GM12878 (cell line): ENCODE measurements at places on chromosomes 1 and 21. TPM values are rescaled to one million over a fixed set of nuclear protein-coding genes. Genes with fewer than 3 reads are reported as not detected.

DNA sequence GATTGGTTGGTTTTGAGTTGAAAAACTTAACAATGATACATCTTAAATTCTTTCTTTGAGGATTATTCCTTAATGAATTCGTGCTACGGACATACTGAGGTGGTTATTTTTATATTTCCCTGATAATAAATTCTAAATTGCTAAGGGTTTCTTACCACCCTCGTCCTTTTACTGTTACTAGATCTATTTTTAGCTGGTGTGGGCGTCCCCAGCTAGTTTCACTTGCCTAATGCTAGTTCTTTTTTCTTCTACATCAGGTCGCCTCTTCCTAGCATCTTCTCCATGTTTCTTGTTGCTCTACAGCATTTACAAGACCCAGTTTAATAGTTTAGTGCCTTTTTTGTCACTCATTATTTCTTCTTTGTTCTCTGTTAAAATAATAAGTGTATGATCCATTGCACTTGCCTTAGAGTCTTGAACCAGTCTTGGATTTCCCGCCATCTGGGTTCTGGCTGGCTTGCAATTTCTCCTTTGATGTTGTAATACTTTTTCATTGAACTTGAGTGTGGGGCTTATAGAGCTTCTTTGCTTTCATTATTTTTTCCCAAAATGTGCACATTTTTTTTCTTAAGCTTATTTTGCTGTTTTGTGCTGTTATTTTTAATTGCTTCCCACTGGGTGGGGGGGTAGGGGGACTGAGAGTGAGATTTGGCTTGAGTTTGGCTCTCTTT lies 677 bp upstream of the HSD11B1 start:
- no peaks in the 10 kb centered on the region for H3K27me3 ChIP-seq
- H3K36me3 ChIP-seq: no peaks in the 10 kb centered on the region
- peaks cover 3% of the 10 kb centered on the region; the same call in 1 of the 2 replicates for H3K4me1 ChIP-seq
- DNase-seq: no peak
- no peak overlapping the region for H3K4me3 ChIP-seq
- no peak overlapping the region for H3K27ac ChIP-seq

DNA sequence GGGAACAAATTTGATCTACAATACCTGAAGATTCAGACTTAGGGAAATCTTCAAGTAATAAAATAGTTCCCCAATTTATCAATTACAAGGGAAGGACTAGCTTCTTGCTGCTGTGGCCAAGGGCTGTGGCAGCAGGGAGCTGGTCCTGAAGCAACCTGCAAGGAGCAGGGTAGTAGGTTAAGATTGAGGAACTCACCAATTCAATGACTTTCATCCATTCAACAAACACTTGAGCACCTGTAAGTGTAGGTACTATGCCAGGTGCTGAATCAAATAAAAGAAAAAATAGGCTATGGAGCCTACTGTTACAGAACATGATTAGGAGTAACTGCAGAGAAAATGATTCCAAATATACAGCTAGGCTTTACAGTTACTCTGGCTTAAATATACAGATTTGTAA lies 64.2 kb upstream of the RBM34 start:
- DNase-seq: no peak
- no peak overlapping the region for H3K4me3 ChIP-seq
- no peak overlapping the region for H3K27ac ChIP-seq
- peaks cover 32% of the 10 kb centered on the region for H3K36me3 ChIP-seq
- no peaks in the 10 kb centered on the region for H3K27me3 ChIP-seq
- no peaks in the 10 kb centered on the region for H3K4me1 ChIP-seq

Gene BRDT
- not detected in 2 replicates for total RNA-seq

DNA sequence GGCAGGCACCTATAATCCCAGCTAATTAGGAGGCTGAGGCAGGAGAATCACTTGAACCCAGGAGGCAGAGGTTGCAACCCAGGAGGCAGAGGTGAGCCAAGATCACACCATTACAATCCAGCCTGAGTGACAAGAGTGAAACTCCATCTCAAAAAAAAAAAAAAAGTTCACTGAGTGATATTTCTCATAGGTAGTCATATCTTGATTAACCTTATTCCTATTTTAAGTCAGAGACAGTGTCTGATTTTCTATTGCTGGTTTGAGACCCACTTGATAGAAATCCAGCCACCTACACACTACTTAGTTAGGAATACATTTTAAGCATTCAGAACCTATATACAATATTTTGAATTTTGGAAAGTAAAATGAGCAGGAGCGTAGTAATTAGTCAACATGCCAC lies 357.4 kb upstream of the ADGRL2 start:
- H3K4me1 ChIP-seq: peaks cover 13% of the 10 kb centered on the region
- H3K27ac ChIP-seq: no peak overlapping the region
- DNase-seq: no peak
- no peak overlapping the region for H3K4me3 ChIP-seq

GRCh38 chr1:25821112-25821476 lies 1.3 kb downstream of the MTFR1L start:
- peak overlapping the region; percentile 83 for H3K4me3 ChIP-seq
- peaks cover 15% of the 10 kb centered on the region for H3K4me1 ChIP-seq
- no peaks in the 10 kb centered on the region; the same call in 1 of the 2 replicates for H3K36me3 ChIP-seq
- no peak for DNase-seq
- H3K27me3 ChIP-seq: no peaks in the 10 kb centered on the region
- peak overlapping the region; percentile 73 for H3K27ac ChIP-seq

Gene NPR1
- total RNA-seq: 0.56 and 0.72 TPM in 2 replicates

DNA sequence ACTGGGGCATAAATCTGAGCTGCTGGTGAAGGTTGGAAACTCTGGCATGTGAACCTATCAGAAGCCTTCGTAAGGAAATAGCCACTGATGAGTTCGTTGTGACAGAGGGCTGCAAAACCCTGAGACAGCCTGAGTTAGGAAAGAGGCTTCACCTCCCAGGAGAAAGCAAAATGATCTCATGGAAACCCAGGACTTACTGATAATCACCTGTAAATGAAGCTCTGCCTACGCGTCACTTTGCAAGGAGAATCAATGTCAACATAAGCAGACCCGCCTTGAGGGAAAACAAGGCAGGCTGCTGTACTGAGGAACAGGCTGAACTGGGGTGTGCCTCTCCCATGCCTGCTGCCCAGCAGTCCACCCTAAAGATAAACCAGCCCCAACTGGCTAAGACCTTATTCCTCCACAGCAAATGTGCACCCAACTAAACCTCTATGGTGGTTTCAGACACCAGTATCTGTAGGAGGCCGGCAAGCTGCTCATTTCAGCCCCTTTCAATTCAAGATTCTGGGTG lies 46.8 kb upstream of the SLC44A3 start:
- no peaks in the 10 kb centered on the region for H3K36me3 ChIP-seq
- H3K27me3 ChIP-seq: no peaks in the 10 kb centered on the region
- no peak for DNase-seq

GRCh38 chr1:165666152-165666825 lies 32.1 kb downstream of the ALDH9A1 start:
- H3K4me1 ChIP-seq: no peaks in the 10 kb centered on the region
- H3K4me3 ChIP-seq: no peak overlapping the region
- H3K36me3 ChIP-seq: peaks cover 51% of the 10 kb centered on the region

DNA sequence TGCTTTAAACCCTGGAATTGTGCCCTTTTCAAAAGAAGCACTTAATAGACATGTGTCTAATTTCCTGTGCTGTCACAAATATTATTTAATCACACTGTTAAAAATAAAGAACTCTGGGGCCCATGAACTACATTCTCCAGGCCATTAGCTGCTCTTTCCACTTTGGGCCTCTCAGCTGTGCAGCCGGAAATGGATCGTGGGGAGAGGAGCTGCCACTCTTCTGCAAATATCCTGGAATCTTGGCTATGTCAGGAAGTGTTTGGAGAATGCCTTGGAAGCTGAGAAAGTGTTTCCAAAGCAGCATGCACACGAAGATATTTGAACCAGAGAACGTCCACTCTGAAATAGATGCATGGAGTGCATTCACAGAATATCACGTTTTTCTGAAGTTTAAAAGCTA lies 27.5 kb upstream of the VPS26C start:
- H3K36me3 ChIP-seq: no peaks in the 10 kb centered on the region
- H3K27me3 ChIP-seq: no peaks in the 10 kb centered on the region
- no peak overlapping the region for H3K27ac ChIP-seq
- no peaks in the 10 kb centered on the region; the same call in 1 of the 2 replicates for H3K4me1 ChIP-seq

Gene HUNK
- total RNA-seq: 0.03 TPM in 1 of 2 replicates, not detected in the other

- DNase-seq: no peak
- H3K27me3 ChIP-seq: no peaks in the 10 kb centered on the region
- H3K36me3 ChIP-seq: no peaks in the 10 kb centered on the region
- no peak overlapping the region for H3K27ac ChIP-seq
- no peaks in the 10 kb centered on the region for H3K4me1 ChIP-seq
- H3K4me3 ChIP-seq: no peak overlapping the region
Measured at GRCh38 chr1:2949966-2950925, 71.0 kb upstream of the ACTRT2 start.

Gene THEM5
- not detected in 2 replicates for total RNA-seq

GRCh38 chr1:56472860-56473259 lies 106.5 kb downstream of the PLPP3 start:
- no peaks in the 10 kb centered on the region for H3K27me3 ChIP-seq
- no peak overlapping the region; the same call in 1 of the 2 replicates for H3K4me3 ChIP-seq
- peak; percentile 54 for DNase-seq
- H3K27ac ChIP-seq: no peak overlapping the region
- no peaks in the 10 kb centered on the region for H3K36me3 ChIP-seq
- peaks cover 8% of the 10 kb centered on the region; the same call in 1 of the 2 replicates for H3K4me1 ChIP-seq

GRCh38 chr21:18253799-18254198 lies 9.2 kb downstream of the CHODL start:
- H3K4me3 ChIP-seq: no peak overlapping the region
- no peak for DNase-seq
- no peaks in the 10 kb centered on the region for H3K27me3 ChIP-seq
- H3K27ac ChIP-seq: no peak overlapping the region

- H3K36me3 ChIP-seq: no peaks in the 10 kb centered on the region
- H3K4me1 ChIP-seq: peaks cover 17% of the 10 kb centered on the region
- no peak for DNase-seq
- H3K4me3 ChIP-seq: no peak overlapping the region
- no peak overlapping the region; the same call in 1 of the 2 replicates for H3K27ac ChIP-seq
- no peaks in the 10 kb centered on the region for H3K27me3 ChIP-seq
Measured at GRCh38 chr1:226133504-226134123, 52.9 kb downstream of the ACBD3 start.

Gene F3
- 0.33 and 0.48 TPM in 2 replicates for total RNA-seq

GRCh38 chr1:3453891-3454810 lies at the start of gene ARHGEF16:
ARHGEF16 (plus strand) TSS chr1:3454665; CDS start chr1:3463085, 8,420 bp downstream.
- H3K4me3 ChIP-seq: no peak within 1 kb of the TSS
- H3K36me3 ChIP-seq: no peaks in the 10 kb centered on the region
- H3K27ac ChIP-seq: no peak within 1 kb of the TSS
- no peaks in the 10 kb centered on the region for H3K27me3 ChIP-seq

DNA sequence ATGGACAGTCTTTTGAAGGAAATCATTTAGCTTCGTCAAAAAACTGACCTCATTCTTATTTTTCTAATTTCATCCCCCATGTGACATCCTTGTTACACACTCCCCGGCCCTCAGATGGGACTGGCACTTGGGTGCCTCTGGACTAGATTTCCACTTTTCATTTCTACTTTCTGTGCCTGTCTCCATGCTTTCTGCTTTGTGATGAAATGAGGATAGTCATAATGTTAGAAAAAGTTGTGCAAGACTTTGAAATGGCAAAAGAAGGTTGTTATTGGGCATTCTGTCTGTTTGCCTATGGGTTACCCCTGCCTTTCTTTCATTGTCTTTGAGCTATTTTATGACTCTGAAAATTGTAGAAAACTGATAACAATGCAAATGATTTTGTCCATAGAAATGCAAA lies 54.9 kb downstream of the MDM4 start:
- no peak overlapping the region for H3K4me3 ChIP-seq
- H3K27ac ChIP-seq: no peak overlapping the region
- no peaks in the 10 kb centered on the region for H3K27me3 ChIP-seq
- no peaks in the 10 kb centered on the region for H3K4me1 ChIP-seq
- no peak for DNase-seq
- peaks cover 11% of the 10 kb centered on the region; the same call in 1 of the 2 replicates for H3K36me3 ChIP-seq

Gene CFHR5
- not detected in 2 replicates for total RNA-seq

GRCh38 chr1:43319288-43319687 lies 18.3 kb upstream of the MPL start:
- no peaks in the 10 kb centered on the region for H3K27me3 ChIP-seq
- H3K4me1 ChIP-seq: no peaks in the 10 kb centered on the region
- H3K27ac ChIP-seq: no peak overlapping the region
- DNase-seq: no peak

DNA sequence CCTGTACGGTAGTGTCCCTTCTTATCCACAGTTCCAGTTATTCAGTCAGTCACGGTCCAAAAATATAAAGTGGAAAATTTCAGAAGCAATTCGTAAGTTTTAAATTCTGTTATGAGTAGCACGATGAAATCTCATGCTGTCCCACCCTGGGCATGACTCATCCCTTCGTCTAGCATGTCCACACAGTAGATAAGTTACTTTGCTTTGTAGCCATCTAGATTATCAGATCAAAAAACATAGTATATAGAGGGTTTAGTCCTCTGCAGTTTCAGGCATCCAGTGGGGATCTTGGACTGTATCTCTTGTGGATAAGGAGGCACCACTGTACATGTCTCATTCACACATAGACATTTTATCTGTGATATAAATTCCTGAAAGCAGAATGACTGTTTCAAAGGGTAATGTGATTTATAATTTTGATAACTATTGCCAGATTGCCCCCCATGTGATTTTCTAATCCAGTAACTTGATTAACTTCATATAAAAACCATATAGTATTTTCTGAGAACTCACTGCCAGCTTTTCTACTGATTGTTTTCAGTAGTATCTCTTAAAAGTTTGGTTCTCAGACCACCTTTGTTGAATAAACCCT lies 143.3 kb downstream of the DYRK1A start:
- H3K27me3 ChIP-seq: no peaks in the 10 kb centered on the region
- H3K4me1 ChIP-seq: peaks cover 8% of the 10 kb centered on the region
- H3K4me3 ChIP-seq: no peak overlapping the region
- no peak for DNase-seq
- no peak overlapping the region for H3K27ac ChIP-seq
- peaks cover 57% of the 10 kb centered on the region for H3K36me3 ChIP-seq

DNA sequence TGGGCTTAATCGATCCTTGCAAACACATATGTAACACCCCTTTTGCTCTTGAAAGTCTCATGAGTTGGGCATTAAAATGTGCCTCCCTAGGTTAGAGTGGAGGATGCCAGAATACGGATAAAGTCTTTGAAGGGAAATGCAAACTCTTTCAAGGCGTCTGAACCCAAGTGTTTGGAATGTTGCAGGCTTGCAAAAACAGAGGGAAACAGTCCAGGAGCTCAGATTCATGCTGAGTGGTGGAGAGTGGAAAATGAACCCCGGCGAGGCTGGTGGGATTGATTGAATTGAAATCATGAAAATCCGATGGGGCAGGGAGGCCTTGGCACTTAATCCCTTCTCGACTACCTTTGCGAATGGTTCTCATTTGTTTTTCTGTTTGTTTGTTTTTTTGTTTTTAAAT lies 175.5 kb downstream of the PGBD5 start:
- H3K4me1 ChIP-seq: peaks cover 4% of the 10 kb centered on the region; the same call in 1 of the 2 replicates
- no peak for DNase-seq
- H3K27ac ChIP-seq: no peak overlapping the region
- H3K36me3 ChIP-seq: peaks cover 16% of the 10 kb centered on the region

Gene DHDDS
- 41.6 and 46.9 TPM in 2 replicates for total RNA-seq
